ENCODE measurements at places on chromosomes 3 and 15.

DNA sequence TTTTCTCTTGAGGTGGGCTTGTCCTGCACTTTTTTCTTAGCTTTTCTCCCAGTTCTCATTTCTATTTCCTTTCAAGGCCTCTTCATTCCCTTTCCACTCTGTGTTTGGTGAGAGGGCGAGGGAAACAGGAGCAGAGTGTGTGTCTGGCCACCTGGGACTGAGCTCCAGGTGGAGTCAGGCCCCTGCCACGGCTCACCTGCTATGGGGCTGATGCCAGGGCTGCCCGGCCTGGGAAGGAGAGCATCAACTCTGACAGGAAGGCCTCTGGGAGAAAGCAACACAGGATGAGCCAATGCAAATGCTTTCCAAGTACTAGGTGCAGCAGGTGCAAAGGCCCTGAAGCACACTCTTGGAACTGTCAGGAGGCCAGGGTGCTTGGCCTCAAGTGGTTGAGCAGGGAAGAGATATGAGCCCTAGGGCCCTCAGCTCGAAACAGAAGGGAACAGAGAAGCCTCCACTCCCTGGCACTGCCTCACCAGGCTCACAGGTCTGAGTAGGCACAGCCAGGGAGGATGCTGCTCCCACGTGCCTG lies 27.3 kb upstream of the DUSP7 start:
- no peak for DNase-seq

GRCh38 chr3:56303487-56303886 lies 164.8 kb downstream of the ERC2 start:
- peak; percentile 72 for DNase-seq

DNA sequence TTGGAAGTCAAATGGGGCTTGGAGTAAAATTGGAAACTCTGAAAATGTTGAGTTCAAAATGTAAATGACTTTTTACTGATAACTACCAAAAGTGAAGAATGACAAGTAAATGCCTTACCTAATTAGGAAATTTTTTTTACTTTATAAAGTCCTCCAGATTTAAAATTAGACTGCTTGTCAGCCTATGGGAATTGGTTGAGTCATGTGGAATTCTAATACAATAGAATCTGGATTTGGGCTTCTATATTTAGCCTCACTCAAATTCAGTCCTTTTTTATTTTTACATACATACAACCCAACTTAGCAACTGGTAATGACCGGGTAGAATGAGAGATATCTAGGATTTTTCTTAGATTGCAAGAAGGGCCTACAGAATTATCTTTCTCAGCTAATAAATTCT lies 158.9 kb upstream of the CADPS start:
- no peak for DNase-seq

DNA sequence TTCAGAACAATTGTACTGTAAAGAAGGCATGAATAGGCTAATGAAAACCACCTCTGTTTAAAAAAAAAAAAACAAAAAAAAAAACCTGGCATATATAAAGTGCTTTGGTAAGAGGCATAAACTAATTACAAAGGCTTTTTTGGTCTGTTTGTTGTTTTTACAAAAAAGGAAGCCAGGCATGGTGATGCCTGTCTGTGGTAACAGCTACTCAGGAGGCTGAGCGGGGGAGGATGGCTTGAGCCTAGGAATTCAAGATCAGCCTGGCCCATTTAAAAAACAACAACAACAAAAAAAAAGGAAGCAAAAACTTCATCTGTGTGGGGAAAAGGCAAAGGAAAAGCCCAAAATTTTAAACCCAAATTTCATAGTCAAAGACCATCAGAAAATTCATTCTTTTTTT lies 47.0 kb downstream of the OSBPL10 start:
- no peak for DNase-seq

DNA sequence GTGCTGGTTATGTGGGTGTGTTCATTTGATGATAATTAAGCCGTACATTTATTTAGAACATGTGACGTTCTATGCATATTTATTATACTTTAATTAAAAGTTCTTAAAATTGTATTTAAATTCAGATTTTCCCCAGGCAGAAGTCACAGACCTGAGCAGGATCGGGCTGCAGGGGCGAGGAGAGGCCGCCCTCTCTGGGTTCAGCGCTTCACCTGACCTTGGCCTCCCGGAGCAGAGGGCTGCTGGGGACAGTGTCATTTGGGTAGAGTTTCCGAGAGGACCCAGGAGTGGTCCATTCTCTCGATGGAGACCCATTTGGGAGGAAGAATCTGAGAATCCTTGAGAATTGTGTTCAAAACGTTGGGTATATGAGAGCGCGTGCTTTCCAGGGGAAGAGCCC lies 12.0 kb upstream of the TOPBP1 start:
- no peak for DNase-seq

- peak; percentile 89 for DNase-seq
These were observed 52.3 kb upstream of the CHRNA7 start for GRCh38 chr15:31977812-31978661.

GRCh38 chr15:47932951-47933641 lies 187.7 kb upstream of the SLC24A5 start:
- DNase-seq, result no peak

GRCh38 chr15:77503240-77503639 lies 82.6 kb downstream of the HMG20A start:
- no peak for DNase-seq

All from D341Med (cell line).